Activated CD4-positive, alpha-beta T cell treated with anti-CD3 and anti-CD28 coated beads for 24 hours (primary cell): ENCODE measurements at places on chromosomes 13 and 19.

DNA sequence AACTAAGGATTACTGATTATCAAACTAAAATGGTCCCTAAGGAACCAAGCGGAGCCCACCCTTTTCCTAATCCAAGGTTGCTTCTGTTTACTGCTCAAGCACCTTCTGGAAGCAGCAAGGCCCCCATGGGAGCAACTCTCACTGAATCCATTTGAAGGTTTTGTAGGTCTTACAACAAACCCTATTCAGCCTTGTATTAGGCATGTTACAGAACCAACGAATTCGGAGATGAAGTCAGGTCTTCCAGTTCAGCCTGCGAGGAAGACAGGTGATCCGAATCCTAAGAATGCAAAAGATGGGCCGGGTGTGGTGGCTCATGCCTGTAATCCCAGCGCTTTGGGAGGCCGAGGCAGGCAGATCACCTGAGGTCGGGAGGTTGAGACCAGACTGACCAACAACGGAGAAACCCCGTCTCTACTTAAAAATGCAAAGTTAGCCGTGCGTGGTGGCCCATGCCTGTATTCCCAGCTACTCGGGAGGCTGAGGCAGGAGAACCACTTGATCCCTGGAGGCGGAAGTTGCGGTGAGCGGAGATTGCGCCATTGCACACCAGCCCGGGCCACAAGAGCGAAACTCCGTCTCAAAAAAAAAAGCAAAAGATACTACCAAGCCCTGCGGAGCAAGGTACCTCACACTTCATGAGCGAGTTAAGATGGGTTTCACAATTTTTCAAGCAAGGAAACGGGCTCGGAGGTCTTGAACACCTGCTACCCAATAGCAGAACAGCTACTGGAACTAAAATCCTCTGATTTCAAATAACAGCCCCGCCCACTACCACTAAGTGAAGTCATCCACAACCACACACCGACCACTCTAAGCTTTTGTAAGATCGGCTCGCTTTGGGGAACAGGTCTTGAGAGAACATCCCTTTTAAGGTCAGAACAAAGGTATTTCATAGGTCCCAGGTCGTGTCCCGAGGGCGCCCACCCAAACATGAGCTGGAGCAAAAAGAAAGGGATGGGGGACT lies 609 bp downstream of the ZAR1L start:
- peak; percentile 13 for DNase-seq

DNA sequence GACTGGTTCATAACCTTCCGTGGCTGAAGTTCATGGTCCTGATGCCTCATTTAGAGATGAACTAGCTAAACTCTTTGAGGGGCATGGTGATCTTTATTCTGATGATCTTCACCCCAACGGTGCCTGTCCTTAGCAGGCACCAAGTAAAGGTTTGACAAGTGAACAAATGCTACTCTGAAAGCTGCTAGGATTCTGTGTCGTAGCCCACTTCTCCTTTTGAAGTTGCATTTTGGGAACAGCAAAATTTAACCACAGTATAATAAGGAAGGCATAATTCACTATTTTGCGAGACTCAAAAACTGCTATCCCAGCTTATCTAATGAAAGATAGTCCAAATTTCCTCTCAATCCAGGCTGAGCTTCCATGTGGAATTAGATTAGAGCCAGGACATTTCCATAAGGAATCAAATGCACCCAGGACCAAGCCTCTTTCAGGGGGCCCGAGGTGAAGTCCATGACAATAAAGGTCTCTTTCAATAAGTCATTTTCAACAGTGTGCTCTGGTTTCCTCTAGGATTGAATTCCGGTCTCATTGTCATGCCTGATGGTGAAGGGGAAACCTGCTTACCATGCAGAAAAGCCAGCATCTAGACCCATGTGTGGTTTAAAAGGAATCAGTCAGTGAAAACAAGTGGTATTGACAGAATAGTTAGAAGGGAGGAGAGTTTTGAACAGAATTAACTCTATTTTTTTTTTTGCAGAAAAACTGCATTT lies 23.1 kb downstream of the SIAH3 start:
- DNase-seq, result no peak

DNA sequence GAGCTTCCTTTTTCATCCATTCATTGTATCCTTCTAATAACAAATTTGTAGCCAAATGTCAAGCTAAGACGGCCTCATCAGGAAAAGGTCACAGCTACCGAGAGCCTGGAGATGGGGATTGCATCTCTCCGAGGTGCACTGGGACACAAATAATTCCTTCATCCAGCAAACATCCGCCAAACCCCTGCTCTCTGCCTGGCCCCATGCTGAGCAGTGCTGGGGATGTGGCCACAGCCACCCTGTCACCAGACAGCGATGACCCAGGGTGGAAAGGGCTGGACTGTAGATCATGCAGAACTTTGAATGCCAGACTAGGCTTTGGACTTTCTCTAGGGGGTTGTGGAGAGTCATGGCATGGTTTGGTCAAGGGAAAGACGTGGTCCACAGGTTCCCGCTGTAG lies 1.9 kb downstream of the TOMM40 start:
- DNase-seq, result no peak

DNA sequence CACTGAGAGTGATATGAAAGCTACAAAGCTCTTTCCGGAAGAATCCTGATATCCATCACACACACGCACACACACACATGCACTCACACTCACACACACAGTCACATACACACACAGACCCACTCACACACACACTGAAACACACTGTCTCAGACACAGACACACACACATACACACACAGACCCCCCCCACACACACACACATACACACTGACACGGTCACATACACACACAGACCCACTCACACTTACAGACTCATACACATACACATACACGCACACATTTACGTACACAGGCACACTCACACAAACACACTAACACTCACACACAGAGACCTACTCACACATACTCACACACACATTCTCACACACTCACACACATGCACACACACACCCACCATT lies 58.6 kb downstream of the LIG4 start:
- no peak for DNase-seq

DNA sequence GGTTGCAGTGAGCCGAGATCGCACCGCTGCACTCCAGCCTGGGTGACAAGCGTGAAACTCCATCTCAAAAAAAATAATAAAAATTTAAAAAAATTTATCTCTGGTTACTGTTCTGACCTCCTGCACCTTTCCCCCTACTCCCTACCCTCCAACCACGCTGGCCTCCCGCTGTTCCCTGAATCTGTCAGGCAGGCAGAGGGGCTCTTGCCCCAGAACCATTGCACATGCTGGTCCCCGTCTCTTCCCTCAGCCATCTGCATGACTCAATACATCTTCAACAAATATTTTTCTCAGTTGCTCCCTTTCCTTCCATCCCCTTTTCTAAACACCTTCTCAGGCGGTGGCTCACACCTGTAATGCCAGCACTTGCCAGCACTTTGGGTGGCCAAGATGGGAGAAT lies 1.1 kb upstream of the FAM187B start:
- no peak for DNase-seq
